ENCODE measurements at places on chromosomes 13 and 19. TPM values are rescaled to one million over a fixed set of nuclear protein-coding genes. Genes with fewer than 3 reads are reported as not detected.

DNA sequence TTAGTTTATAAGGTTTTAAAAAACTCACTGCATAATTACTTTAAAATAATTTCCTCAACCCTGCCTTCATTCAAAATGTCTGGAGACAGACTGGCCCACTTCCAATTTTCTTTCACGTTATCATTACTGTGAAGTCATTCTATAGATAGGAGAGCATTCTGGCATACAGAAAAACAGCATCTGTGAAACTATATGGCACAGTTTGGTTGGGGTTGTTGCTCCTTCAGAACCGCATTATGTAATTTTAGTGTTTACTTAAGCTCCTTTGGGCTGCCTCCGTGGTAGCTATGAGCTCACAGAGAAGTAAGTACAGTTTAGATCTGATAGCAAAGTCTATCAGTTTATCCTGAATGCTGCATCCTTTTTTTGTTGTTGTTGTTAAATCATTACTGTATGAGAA lies 104.3 kb downstream of the KCNRG start:
- no peak for DNase-seq

The ZIC5 gene
- not detected for total RNA-seq

GRCh38 chr19:2462635-2463421 lies 6.1 kb upstream of the LMNB2 start:
- DNase-seq: no peak

DNA sequence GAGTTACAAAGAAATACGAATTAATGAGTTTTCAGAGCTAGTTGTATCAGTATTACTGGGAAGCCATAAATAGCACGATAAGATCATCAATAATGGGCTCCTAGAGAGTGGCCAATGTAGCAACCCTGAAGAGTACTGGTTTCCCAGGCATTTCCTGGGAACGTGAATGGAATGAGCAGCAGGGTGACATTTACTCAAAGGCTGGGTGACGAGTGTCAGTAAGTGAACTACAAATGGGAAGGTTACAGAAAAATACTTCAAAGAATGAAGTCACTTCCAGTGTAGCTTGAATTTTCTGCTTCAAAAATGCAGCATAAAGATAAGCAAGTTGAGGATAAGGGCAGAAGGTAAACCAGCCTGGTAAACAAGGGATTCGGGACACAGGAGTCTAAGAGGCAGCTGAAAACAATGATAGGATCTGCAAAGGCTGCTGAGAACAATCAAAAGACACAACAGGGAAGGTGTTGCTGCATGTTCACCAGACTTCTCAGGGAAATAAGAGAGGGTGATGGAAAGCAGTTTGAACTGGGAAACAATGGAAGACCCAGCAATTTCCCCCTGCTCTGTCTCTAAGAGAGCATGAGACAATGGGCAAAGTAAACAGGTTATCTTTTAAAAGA lies 48.6 kb upstream of the POSTN start:
- DNase-seq: no peak

GRCh38 chr13:109212650-109213049 lies 573.7 kb downstream of the IRS2 start:
- DNase-seq: no peak

The IQCN gene
- 1.7 TPM for total RNA-seq

The CCDC70 gene
- total RNA-seq: not detected

DNA sequence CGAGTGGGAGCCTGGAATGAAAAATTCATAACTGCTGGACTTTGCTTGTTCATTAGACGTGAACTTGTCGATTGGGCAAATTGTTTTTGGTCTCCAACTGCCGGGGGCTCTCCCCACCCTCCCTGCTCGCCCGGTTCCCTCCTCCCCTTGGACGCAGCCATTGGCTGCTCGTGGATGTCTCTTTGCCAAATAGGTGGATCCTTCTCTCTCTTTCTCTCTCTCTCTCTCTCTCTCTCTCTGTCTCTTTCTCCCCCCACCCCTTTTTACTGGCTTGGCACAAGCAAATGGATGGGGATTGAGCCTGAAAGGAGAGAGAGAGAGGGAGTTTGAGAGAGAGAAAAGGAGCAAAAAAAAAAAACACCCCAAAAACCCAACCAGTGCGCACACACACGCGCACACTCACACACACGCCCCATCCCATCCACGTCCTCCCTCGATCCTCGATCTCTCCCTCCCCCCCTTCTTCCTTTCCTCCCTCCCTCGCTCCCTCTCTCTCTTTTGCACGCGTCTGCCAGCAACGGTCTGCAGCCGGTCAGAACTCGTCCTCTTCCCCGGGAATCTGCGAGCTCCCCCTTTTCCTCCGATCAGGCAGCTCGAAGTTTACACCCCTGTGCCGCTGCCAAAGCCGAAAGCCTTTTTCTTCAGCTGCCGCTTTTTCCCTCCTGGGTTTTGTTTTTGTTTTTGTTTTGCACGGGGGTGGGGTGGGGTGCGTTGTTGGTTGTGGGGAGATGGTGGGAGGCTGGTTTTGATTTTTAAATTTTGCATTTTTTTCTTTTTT lies 27.8 kb downstream of the NFIX start:
- no peak for DNase-seq

- no peak for DNase-seq
These were observed 13.5 kb upstream of the ESD start for GRCh38 chr13:46810440-46810839.

The DCT gene
- not detected for total RNA-seq

All from activated CD4-positive, alpha-beta memory T cell treated with anti-CD3 and anti-CD28 coated beads, Interleukin-2, amount 10 ng/mL, durations not matched to agents 7 days and 5 days (primary cell).